Hematopoietic multipotent progenitor cell treated with erythropoietin and hydrocortisone succinate and interleukin-3 and kit ligand, for 17 days (in vitro differentiated cells): ENCODE measurements at places on chromosomes 2 and 18.
A peak's percentile ranks its signal among the peaks of the same experiment; 100 is the strongest.

GRCh38 chr2:165952741-165953211, 800 bp downstream of the TTC21B start:
- peak; percentile 59 for DNase-seq

DNA sequence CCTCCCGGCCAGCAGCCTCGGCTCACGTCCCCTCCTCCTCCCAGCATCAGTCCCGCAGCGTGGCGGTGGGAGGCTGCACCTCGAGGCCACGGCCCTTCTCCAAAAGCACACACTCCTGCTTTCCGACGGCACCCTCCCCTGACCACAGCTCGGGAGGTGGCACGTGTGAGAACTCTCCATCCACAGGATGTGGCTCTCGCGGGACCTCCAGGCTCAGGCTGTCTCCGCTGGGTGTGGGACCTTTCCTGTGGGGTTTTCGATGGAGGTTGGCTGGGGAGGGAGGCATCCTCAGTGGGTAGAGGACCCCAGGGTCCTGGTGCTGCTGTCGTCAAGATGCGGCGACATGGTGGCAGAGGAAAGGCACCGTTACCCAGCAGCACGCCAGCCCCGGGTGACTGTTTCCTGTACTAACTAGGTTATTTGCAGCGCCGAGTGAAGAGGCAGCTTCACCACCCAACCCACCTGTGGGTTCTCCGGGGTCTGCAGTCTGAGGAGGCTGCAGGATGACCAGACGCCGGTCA, 42.8 kb upstream of the KCNG2 start:
- DNase-seq, result no peak

- peak; percentile 82 for DNase-seq
Measured at GRCh38 chr18:9575558-9575957, 38.8 kb downstream of the PPP4R1 start.

DNA sequence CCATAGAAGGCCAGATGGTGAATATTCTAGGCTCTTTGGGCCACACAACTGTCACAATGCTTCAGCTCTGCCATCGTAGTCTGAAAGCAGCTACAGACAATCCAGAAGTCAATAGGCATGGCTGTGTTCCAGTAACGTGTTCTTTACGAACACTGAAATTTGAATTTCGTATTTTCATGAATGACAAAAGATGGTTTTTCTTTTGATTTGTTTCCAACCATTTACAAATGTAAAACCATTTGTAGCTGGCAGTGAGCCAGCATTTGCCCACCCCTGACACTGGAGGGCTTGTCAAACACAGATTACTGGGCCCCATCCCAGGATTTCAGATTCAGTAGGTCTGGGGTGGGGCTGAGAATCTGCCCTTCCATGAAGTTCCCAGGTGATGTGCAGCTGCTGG, 83.0 kb upstream of the ATG16L1 start:
- no peak for DNase-seq

- peak; percentile 66 for DNase-seq
Measured at GRCh38 chr2:222690564-222691200, 19.2 kb downstream of the MOGAT1 start.

DNA sequence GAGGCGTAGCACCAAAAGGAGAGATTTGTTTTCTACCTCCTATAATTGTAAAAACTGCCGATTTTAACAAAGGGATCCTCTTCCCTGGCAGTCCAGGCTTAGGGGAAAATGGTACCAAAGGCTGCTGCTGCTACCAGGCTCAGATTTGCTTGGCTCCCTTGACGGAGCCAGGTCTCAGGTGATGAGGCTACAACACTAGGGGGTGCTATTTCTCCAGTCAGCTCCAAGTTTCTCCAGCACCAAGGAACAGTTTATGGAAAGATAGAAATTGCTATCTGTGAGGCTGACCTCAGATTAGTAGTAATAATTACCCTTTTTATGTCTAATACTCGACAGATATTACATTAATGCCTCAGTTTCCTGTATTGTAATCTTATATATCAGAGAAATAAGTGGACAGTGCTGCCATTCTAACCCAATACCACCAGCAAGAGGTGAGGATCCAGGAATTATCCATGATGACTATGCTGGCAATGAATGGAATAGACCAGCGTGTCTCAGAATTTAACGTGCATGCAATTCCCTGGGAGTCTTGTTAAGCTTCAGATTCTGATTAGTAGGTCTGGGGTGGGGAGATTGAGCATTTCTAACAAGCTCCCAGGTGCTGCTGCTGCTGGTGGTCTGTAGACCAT, 111.3 kb downstream of the ESCO1 start:
- DNase-seq, result peak; percentile 65

DNA sequence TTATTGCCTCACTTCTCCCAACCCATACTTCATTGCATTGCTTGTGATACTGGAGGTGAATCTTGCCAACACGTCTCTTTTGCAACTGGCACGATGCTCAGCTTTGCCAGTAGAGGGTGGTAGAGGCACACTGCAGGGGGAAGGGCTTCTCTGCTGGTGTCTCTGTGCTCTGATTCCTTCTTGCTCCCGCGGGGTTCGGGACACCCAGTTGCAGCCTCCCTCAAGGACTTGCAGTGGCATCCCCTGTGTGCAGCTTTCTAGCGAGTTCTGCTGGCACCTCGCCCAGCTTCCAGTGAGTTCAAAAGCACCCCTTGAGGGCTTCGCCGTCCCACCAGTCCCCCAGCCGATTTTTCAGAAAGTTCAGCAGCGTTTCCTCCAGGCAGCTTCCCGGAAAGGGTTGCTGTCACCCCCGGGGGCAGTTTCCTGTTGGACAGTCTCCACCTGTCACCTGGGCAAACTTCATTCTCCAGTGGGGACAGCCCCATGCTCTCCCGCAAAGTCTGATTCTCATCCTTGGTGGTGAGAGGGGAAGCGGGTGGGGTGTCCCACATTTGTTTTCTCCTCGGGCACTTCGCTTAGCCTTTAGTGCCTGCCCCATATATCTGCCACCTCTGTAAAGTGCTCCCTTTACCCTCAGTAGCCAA, 35.4 kb upstream of the EN1 start:
- peak; percentile 22 for DNase-seq

- no peak for DNase-seq
Measured at GRCh38 chr2:239876271-239876947, 148.7 kb downstream of the NDUFA10 start.

DNA sequence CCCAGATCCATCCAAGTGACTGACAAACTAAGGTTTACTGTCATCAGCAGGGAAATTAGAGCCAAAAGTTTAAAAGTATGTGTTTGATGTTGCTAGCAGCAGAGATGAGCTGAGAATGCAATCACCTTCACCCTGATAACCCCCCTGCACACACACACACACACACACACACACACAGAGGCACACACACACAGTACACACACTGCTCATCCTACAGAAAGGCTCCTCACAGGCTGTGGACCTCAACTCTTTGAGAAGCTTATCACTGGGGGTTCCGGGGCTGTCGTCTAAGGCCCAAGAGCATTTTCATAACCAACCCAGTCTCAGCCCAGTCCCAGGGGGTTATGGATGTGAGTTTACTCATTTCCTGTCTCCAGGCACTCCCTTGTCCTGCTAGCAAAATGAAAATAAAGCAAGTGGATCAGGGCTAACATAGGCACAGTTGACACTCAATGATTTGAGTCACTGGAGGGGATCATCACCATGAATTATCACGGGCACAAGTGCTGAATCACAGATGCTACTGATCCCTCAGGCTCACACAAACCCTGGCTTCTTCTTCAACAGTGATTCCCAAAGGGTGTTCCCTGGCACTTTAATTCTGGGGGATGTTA, 76.6 kb downstream of the ALK start:
- DNase-seq, result no peak

GRCh38 chr2:169713331-169713730, 19.1 kb downstream of the PHOSPHO2 start:
- DNase-seq, result no peak

DNA sequence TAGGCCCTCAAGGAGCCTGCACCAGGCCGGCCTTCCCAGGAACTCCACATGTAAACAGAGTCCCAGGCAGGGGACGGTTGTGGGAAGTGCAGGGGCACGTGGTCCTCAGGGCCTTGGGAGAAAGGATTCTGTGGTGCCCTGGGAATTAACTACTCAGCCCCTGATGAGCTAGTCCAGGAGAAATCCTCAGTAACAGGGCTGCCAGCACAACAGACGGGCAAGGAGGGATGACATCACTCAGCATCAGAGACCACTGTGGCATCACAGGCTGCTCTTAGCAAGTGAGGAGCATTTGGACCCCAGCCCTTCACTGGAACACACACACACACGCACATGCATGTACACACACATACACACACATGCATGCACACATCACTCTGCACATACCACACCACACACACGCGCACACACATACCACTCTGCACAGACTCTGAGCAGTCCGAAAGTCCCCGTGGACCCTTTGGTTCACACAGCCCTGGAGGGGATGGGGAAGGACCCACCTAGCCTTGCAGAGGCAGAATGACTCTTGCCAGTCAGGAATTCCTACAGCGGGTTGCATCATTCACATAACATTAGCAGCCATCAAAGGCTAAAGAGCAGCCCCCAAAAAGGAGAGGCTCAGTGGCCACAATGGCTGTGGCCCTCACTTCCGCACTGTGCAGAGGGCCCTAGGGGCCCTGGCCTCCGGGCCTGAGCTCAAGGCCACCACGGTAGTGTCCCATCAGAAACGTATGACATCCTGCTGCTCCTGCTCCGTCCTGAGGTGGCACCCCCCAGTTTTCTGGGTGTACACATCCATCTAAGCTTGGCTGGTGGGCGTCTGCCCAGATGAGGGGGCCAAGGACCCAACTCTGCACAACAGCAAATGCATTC, 1.9 kb upstream of the NMUR1 start:
- no peak for DNase-seq

DNA sequence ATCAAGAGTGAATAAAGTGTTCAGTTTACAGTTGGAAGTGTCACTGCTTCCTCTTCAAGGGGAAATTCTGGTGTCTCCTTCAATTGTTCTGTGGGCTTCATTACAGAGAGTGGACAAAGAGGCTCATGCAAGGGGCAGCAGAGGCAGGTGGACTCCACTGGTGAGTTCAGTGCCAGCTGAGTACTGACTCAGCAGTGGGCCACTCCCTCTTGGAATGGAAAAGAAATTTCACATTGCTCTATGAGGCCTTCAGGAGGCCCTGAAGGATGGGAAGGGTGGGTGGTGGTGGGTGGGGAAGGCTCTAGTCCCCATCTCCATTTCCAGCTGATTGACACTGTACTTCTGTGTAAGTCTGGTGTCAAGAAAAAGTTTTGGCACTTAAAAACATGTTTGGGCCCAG, 66.4 kb downstream of the PRELID3A start:
- no peak for DNase-seq

GRCh38 chr2:78928502-78928901, 97.0 kb upstream of the REG3G start:
- no peak for DNase-seq

DNA sequence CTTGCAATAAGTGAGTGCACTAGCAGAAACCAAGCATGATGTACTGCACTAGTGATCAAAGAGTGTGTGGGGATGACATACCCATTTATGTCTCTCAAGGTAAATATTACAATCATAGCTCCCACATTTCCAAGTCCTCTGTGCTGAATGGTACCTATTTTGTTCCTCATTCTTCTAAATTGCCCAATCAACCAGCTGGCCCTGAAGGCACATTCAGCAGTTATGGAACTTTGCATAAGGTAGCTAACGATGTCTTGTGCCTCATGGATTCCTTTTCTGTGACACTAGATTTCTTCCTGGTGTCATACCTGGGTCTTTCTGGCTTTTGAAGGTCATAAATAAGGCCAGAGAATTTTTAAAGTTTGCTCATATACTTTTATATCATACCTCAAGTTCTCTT, 963.0 kb downstream of the SLC4A3 start:
- DNase-seq, result no peak

DNA sequence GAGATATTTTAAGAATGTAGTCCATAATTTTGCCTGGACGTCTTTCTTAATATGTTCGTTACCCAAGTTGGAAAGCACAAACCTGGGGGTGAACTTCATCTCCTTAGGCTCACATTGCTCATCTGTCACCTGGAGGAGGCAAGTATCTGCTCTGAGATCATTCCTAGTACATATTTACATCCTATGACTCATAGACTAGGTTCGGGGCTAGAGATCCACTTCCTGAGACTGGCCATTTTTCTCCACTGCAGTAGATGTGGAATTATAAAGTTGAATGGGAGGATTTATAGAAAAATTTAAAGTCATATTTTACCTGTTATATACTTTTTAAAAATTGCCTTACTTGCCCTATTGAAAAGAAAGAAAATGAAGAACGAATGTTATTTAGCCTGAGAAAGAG, 77.5 kb upstream of the PROKR1 start:
- DNase-seq, result no peak

DNA sequence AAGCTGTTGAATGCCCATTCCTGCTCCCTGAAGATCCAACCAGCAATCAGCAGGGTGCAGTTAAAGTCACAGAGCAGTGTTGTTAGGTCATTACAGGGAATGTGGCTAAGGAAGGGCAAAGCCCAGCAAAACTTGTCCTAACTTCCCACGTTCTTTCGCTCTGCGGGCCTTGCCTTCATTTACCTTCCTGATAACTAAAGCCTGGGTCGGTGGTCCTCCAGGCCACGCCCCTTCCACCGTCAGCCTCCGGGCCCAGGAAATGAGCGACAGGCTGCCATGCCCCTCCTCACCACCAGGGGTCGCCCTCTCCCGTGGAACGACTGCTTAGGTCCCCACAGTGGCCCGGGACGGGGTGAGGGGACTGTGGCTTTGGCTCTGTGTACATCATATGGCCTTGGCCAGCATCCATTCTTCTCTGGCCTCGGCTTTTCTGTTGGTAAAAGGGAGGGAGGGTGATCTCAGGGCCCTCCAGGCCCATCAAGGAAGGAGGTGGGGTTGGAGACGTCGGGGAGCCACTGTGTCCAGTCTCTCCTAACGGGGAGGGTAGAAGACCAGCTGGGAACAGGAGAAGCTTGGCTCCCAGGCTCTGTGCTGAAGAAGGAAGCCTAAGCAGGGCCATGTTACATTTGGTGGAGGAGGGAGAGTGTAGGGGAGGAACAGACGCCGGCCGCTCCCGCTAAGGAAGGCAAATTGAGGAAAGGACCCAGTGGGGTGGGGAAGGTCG, 2.2 kb downstream of the SH2D6 start:
- DNase-seq, result peak; percentile 87

DNA sequence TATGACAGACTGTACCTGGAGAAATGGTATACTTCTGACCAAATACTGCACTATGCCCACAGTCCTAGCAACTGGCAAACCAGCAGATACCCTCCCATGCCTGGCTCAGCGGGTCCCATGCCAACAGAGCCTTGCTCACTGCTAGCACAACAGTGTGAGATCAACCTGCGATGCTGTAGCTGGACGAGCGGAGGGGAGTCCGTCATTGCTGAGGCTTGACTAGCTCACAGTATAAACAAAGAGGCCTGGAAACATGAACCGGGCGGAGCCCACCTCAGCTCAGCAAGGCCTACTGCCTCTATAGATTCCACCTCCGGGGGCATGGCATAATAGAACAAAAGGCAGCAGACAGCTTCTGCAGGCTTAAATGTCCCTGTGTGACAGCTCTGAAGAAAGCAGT, 93.2 kb upstream of the CAB39 start:
- DNase-seq, result no peak

- no peak for DNase-seq
Measured at GRCh38 chr2:144683107-144683753, 163.3 kb upstream of the ZEB2 start.

GRCh38 chr2:168930242-168930641, 29.2 kb downstream of the G6PC2 start:
- no peak for DNase-seq

- DNase-seq, result no peak
Measured at GRCh38 chr2:42051543-42052235, 3.9 kb downstream of the PKDCC start.
